ENCODE measurements at places on chromosomes 5 and 9. TPM values are rescaled to one million over a fixed set of nuclear protein-coding genes. Genes with fewer than 3 reads are reported as not detected.

DNA sequence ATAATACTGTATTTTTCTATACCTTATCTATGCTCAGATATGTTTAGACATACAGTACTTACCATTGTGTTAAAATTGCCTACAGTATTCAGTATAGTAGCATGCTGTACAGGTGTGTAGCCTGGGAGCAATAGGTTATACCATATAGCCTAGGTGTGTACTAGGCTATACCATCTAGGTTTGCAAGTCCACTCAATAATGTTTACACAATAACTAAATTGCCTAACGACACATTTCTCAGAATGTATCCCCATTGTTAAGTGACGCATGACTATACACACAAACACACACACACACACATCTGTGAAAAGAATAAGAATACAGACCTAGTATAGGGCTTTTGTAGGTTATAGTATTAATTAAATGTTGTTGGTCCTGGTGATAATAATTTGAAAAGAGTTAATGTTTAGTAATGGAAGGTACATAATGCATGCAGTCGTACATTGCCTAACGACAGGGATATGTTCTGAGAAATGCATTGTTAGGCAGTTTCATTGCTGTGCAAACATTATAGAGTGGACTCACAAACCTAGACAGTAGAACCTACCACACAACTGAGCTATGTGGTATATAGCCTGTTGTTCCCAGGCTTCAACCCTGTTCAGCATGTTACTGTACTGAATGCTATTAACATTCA lies 13.6 kb downstream of the TDRD7 start:
- no peak for DNase-seq

GRCh38 chr5:151522226-151522625 lies 68.9 kb downstream of the FAT2 start:
- no peak for DNase-seq

GRCh38 chr9:129136446-129137035 lies 25.3 kb downstream of the PTPA start:
- DNase-seq: no peak

NAIP gene
- total RNA-seq: 4.6 TPM

LCP2 gene
- 5.7 TPM for total RNA-seq

PCDHB5 gene
- total RNA-seq: 2.5 TPM

All from glomerular endothelial cell (primary cell).